ENCODE measurements at places on chromosomes 4 and X.

- no peak for DNase-seq
Measured at GRCh38 chrX:72466493-72466892, 106.2 kb downstream of the HDAC8 start.

DNA sequence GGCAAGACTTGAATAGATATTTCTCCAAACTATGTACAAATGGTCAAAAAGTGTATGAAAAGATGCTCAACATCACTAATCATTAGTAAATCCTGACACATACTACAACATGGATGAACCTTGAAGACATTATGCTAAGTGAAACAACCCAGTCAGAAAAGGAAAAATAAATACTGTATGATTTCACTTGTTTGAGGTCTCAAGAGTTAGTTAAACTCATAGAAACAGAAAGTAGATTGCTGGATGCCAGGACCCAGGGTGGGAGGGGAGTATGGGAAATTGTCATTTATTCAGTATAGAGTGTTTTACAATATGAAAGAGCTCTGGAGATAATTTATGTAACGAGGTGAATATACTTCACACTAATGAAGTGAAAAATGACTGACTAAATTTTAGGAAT is 32.4 kb downstream of the PRMT9 start:
- no peak for DNase-seq

- no peak for DNase-seq
Measured at GRCh38 chr4:106851726-106852125, 184.4 kb downstream of the DKK2 start.

GRCh38 chr4:184994010-184994622 is 24.2 kb upstream of the HELT start:
- no peak for DNase-seq

DNA sequence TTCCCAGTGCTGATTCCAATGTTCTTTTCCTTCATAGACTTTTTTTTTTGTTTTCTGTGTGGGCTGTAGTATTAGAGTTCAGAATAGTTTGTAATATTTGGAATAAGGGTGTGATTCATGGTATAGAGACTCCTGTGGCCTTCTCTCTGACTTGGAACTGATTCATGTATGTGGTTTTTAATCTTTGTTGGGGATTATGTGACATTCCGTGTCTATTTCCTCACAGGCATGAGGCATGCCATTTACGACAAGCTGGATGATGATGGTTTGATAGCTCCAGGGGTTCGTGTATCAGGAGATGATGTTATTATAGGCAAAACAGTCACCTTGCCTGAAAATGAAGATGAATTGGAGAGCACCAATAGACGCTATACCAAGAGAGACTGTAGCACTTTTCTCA is 44.4 kb downstream of the POLR2B start:
- no peak for DNase-seq

DNA sequence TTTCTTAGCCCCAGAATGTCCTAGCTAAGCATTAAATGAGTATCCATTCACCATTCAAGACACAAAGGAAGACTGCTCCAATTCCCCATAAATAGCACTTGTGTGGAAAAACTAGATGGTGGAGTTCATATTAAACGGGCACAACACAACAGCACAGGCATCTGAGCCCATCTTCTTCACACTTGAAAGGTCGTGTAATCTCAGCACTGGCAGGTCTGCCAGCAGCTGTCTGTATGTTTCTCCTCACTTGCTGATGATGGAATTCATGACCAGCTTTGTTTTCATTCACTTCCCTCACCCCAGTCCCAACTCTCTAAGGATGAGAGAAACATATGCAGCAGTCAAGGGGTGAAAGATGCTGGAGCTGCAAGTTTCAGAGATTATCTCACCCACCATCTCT is 148.7 kb downstream of the AFAP1 start:
- no peak for DNase-seq

GRCh38 chr4:37682701-37683401 is 3.3 kb downstream of the RELL1 start:
- DNase-seq, result no peak

- no peak for DNase-seq
Measured at GRCh38 chrX:151538190-151539122, 25.0 kb upstream of the PASD1 start.

DNA sequence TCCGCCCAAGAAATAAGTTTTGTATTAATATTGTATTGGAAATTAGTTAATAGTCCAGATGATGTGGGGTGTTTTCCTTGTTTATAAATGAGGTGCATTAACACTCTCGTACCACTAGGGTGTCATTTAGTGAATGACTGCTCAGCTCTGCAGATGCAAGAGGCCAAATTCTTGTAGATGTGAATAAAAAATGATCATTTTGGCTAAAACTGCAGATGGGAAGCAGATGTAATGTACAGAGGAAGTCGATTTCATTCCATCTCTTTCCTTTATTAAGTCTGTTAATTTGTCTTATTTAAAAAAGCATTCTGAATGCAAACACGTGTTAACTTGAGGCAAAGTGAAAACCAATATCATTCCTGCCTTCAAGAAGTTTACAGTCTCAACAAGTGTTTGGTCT is 108.1 kb downstream of the DHX15 start:
- DNase-seq, result no peak

DNA sequence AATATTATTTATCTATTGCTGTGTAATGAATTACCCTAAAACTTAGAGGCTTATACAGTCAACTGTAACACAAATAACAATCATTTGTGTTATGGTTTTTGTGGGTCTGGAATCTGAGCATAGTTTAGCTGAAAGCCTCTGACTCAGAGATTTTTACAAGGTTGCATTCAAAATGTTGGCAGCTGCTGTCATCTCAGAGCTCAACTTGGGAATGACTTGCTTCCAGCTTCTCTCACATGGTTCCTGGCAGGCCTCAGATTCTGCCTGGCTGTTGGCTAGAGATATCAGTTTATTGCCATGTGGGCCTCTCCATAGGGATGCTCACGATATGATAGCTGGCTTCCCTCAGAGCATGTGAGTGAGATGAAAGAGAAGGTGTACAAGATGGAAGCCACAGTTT is 70.2 kb upstream of the BRWD3 start:
- no peak for DNase-seq

DNA sequence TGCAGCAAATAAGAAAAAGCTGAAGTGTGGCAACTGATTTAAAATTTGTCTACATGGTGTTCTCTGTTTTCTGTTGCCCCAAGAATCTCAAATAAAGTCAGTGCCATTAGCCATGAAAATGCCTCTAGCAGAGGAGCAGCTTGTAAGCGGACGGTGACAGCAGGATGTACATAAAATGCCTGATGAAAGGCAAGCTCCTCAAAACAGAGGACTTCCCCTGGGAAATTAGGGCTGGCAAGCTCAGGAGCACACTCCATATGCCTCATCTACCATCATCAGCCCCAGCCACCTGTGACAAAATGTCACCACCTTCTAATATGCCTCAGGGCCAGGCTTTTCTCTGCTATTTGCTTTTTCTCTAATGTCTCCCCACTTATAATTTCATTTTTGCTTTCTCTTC is 54.5 kb downstream of the ASB9 start:
- no peak for DNase-seq

DNA sequence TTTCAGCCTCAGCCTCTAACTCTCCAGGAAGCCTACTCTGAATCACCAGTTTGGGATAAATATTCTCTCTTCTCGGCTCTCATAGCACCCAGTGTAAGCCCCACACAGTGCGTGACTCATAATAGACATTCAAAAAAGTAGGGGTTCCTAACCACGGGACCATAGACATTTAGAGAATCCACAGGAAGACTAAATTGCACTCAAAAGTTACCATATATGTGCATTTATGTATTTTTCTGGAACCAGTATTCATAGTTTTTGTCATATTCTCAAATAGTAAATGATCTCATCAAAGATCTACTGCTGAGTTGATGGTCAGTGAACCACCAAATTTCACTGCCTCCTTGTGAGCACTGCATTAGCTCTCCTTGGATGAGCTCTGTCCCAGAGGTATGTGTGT is 625.7 kb downstream of the SMARCA1 start:
- no peak for DNase-seq

DNA sequence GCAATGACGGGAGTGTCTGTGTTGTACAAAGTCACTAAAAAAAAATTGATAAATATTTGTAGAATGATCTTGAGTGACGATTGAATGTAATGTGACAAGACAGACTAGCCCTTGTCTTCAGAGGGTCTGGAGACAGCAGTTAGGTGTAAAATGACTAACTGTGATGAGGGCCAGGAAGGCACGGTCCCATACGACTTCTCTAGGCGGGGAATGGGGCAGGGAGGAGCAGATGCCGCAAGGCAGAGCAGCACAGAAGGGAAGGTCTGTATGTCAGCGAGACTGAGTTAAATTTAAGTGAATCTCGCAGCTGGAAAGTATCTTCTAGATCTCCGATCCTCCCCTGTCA is 405 bp downstream of the CENPE start:
- DNase-seq, result no peak

DNA sequence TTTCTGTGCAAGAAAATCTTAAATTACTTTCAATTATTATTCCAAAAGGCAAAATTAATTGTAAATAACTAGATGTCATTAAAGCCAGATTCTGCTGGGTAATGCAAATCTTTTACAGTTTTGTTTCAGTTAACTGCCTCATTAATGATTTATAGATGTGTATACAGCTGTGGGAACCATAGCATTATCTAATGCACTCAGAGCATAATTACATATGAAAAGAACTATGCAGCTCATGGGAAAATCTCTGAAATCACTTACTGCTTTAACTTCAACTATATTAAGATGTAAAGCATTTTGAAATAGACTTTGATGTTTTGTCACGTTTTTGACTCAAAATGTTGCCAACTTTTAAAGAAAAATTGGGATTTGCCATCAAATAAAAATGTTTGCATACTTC is 630.3 kb upstream of the KLHL4 start:
- peak; percentile 0 for DNase-seq

DNA sequence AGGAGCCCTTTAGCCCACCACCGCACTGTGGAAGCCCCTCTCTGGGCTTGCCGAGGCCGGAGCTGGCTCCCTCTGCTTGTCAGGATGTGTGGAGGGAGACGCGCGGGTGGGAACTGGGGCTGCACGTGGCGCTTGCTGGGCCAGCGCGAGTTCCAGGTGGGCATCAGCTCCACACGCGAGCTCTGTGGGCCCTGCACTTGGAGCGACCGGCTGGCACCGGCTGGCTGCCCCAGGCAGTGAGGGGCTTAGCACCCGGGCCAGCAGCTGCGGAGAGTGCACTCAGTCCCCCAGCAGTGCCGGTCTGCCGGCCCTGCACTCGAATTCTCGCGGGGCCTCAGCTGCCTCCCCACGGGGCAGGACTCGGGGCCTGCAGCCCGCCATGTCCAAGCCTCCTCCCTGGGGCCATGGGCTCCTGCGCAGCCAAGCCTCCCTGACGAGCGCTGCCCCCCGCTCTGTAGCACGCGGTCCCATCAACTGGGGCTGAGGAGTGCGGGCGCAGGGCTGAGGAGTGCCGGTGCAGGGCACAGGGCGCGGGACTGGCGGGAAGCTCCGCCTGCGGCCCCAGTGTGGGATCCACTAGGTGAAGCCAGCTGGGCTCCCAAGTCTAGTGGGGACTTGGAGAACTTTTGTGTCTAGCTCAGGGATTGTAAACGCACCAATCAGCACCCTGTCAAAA is 93.6 kb downstream of the DTHD1 start:
- no peak for DNase-seq

- no peak for DNase-seq
Measured at GRCh38 chr4:35399912-35400311, 844.4 kb downstream of the ARAP2 start.
